ENCODE measurements at places on chromosomes 7 and 10.
A peak's percentile ranks its signal among the peaks of the same experiment; 100 is the strongest.

DNA sequence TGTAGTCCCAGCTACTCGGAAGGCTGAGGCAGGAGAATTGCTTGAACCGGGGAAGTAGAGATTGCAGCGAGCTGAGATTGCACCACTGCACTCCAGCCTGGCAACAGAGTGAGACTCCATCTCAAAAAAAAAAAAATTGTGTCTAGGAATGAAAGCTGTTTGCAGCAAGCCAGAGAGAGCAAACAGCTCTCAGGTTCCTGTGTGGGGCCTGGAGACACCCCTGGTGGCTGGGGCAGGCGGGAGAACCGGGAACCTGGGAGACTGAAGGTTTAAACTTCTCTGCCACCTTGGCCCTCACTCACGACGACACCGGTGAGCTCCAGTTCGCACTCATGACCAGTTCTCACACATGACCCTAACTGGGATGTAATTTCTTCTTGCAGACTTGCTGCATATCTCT lies 13.2 kb upstream of the UNCX start:
- DNase-seq: no peak

DNA sequence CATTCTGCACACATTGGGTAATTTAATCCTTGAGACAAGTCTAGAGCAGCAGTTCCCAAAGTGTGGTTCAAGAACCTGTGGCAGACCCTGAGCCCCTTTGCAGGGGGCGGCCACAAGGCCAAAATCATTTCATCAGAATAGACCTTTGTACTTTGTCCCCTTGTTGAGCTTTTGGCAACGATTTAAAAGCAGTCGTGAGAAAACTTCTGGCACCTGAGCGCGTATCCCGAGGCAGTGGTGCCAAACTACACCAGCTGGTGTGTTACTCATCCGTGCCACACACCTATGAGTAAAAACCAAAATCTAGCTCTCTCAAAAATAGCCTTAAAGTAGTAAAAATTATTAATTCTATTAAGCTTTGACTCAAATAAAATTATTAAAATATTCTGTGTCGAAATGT lies 306.8 kb downstream of the SDK1 start:
- DNase-seq: no peak

DNA sequence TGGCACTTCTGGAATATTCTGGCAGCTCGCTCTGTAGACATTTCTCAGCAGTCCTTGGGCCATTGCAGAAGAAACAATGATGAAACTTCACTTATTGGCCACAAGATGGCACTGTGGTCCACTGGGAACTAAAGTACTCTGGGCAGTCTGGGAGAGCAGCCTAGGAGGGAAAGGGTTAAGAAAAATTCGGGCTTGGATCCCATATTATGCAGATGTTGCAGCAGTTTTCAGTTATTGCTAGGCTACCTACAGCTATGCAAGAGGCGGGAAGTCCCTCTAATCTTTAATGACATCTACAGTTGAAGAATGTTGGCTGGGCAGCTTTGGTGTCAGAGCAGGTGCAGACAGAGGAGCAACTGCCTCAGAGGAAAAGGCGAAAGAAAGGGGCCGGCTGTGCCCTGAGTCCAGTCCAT lies 201.7 kb upstream of the PRSS58 start:
- peak; percentile 82 for DNase-seq

DNA sequence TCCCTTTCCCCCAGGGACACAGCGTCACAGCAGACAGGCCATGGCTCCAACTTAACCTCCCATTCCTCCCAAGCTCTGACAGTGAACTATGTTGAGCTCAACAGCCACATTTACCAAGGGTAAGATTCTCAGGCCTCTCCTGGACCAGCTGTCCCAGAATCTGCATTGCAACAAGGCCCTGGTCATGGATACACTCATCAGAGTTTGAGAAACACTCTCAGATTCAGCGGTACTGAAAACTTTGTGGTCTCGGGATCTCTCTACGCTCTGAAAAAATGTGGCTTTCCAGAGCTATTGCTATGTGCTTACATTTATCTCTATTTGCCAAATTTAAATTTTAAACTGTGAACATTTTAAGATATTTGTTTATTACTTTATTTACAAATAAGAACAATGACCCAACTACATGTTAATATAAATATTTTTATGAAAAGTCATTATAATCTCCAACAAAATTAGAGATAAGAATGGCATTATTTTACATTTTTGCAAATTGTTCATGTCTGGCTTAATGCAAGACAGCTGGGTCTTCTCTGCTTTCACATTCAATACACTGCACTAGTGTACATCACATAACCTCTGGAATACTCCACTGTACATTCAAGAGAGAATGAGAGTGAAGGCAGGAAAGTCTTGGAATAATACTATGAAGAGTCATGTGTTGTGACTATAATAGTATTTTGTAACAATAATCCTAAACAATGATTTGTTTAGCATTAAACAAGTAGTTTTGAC lies 190.9 kb upstream of the PITRM1 start:
- DNase-seq: no peak

DNA sequence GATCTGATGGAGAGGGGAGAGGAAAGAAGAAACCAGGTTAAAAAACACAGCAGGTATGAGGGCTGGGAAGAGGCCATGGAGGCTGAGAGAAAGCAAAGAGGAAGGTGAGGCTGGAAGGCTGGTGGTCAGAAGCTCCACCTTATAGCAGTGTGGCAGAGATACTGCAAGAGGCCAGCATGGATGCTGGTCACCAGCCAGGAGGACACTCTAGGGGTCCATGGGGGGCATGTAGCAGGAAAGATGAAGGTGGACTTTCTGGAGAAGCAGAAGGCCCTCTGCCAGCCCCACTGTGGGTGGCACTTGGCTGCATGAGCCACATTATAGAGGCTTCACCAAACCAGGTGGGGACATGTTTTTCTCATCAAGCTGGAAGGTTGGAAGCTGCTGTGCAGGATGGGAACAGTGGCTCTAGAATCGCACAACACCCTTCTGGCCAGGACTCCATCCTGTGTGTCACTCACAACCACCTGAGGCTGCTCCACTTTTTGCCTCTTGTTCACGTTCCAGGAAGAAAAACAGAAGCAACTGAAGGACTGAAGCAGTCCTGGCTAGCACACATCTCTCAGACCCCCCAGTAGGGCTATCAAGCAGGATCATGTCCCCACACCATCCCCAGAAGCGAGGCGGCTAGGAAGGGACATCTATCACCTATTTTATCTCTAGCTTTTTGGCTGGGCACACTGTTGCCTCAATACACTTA lies 587.5 kb upstream of the MGMT start:
- DNase-seq: no peak

DNA sequence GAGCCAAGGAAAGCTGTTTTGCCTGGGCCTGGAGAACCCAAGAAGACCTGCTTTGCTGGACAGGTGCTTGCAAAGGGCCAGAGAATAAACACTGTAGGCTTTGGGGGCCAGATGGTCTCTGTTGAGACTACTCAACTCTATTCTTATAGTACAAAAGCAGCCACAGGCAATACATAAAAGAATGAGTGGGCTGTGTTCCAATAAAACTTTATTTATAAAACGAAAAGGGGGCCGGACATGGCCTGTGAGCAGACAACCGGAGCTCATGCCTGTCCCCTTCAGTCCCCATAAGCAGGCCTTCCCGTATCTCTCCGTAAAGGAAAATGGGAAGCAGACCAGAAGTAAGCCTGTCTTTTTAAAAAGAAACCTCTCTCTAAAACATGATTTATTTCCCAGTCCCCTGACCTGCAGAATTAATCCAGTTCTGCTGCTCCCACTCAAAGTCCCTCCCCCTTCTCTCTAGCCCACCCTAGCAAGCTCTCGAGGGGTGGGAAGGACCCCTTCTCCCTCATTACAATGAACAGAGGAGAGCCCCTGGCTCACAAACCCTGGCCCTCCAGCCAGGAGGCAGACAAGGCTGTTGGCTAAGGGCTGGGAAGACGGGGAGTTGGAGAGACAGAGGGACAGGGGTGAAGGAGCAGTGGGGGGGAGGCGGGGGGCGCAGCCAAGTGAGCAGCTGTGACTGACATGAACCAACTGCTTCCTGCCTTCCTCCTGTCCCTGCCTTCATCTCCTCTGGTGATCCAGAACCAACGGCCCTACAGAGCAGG lies 177.8 kb downstream of the NEURL1 start:
- no peak for DNase-seq

DNA sequence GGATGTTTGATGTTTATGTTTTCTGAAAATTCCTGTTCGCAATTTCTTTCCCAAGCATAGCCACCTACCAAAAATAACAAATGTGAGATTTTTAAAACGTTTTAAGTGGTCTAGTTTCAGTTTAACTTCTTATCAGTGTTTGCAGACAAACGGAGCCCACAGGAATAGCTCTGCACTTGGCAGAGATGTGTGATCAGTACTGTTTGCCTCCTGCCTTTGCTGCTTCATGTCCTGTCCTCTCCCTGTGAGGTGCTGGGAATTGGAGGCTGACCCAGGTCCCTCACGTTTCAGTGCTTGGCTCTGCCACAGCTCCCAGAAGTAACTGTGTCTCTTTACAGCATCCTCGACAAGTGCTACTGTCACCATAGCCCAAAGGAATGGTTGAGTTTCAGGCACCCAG lies 1.2 kb downstream of the UCN3 start:
- no peak for DNase-seq

DNA sequence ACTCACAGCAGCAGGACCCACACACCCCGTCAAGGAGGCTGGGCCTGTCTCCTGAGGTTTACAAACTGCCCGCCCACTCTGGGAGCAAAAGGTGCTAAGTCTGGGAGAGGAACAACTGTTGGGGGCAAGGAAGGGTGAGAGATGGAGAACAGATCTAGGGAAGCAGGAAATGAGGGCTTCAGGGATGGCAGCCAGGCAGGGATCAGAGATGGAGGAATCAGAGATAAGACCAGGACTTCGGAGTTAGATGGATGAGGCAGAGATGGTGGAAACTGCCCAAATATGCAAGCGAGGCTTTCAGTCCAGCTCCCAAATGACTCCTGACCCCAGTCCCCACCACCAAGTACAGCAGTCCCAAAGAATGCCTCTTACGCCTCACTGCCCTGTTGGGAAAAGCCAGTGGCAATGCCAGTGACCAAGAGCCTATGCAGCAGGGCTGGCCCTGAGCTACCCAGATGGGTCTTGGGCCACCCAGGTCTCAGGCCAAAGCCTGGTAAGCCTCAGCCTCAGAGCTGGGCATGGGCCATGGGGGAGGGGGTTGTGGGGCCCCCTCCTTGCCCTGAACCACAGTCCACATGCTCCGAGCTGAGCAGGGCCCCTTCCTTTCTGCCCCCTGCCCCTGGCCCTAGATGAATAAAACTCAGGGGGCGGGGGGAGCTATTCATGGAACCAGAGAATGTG lies 39.5 kb upstream of the SLF2 start:
- DNase-seq: no peak

GRCh38 chr10:48589266-48589665 lies 15.6 kb downstream of the ARHGAP22 start:
- DNase-seq: peak; percentile 87

- DNase-seq: no peak
Observed at GRCh38 chr7:52249741-52250140, 785.7 kb upstream of the POM121L12 start.

- DNase-seq: no peak
Observed at GRCh38 chr10:113875212-113875611, 20.8 kb downstream of the NHLRC2 start.

DNA sequence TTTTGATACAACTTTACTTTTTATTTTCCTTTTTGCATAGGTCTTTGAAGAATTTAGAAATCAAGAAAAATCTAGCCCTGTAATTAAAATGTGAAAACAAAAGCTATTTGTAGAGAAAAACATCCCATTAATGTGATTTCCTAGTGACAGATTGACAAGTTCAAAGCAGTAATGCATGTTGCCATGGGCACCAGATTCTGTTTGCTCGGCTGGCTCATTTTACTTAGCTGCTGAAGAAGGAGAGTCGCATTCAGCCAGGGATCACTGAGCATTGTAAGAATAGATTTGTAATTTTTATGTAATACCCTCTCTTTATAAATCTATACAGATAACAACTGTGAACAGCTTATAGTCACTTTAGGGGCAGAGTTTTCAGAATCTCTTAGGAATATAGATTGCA lies 28.5 kb downstream of the DNAJB9 start:
- no peak for DNase-seq

- no peak for DNase-seq
Observed at GRCh38 chr10:97904576-97904975, 54.9 kb downstream of the GOLGA7B start.

DNA sequence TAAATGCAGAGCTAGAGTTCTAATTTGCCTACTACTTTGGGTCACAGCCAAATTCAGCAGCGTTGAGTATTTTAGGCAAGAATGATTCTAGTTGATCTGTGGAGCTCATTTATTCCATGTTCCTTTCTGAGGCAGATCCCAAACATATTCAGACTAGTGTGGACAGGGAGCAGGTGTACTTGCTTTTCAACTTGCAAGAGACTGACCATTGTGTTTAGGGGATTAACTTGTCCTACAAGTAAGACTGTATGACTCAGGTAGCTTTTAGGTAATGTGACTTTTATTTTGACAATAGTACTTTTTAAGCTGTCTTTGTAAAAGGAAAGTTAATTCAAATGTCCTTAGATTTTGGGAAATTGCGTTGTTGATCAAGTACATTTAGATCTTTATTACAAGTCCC lies 285.5 kb downstream of the TWIST1 start:
- no peak for DNase-seq

DNA sequence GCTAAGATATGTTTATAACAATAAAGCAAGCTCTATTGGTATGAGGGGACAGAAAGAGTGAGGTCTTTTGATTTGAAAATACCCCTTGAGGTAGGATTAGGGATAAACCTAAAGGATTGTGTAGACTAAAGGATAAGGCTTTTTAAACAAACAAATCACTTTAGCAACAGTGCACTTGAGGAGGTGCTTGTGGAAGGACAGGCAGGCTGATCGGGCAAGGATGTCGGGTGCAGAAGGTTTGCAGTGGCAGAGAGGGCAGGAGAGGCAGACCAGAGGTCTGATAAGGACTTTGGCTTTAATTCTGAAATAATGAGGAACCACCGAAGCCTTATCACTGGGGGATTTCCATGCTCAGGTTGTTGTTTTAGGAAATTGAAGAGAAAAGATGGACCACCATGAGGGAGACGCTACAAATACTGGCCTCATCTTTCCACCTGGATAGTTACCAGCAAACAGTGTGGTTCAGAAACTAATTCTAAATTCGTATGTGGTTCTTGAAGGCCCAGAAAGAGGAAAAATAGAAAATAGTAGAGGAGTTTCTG lies 119.5 kb upstream of the KLF6 start:
- no peak for DNase-seq

- no peak for DNase-seq
Observed at GRCh38 chr7:113548137-113548536, 370.7 kb downstream of the PPP1R3A start.

DNA sequence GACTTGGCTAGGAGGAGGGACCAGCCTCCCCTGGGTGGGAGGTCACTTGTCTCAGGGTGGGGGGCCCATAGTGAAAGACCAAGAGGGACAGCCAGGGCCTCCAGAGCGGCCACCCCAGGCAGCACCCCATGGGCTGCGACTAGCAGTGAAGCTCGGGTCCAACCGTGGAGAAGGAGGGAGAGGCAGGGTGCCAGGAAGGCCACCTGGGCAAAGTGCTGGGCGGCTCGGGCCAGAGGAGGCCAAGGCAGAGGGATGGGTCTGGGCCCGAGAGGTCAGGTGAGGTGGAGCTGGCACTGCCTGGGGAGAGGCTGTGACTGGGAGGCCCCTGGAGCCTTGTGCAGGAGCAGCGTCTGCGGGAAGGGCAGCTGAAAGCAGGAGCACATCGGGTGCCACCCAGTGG lies 41.8 kb downstream of the CLRN3 start:
- DNase-seq: no peak
